Smooth muscle cell of the coronary artery (primary cell): ENCODE measurements at places on chromosomes 7 and 10. TPM values are rescaled to one million over a fixed set of nuclear protein-coding genes. Genes with fewer than 3 reads are reported as not detected.

The TMEM130 gene
- 0.12 and 0.23 TPM in 2 replicates for total RNA-seq

The MUC12 gene
- total RNA-seq: not detected in 2 replicates

The TUBAL3 gene
- not detected in 2 replicates for total RNA-seq

The NEUROG3 gene
- total RNA-seq: not detected in 2 replicates

The GNGT1 gene
- not detected in 2 replicates for total RNA-seq

The TCERG1L gene
- total RNA-seq: not detected in 2 replicates

The GIMAP7 gene
- 0.12 TPM in 1 of 2 replicates, not detected in the other for total RNA-seq
